CD4-positive, alpha-beta T cell treated with Interleukin-2 at 100 ng/mL for 4 hours (primary cell): ENCODE measurements at places on chromosomes 1 and 21.

GRCh38 chr21:16709866-16710550 lies 802.8 kb upstream of the CXADR start:
- DNase-seq = no peak

- no peak for DNase-seq
Measured at GRCh38 chr1:160624464-160624863, 22.4 kb downstream of the SLAMF1 start.

- no peak for DNase-seq
Measured at GRCh38 chr1:17912491-17912890, 157.4 kb downstream of the ACTL8 start.

DNA sequence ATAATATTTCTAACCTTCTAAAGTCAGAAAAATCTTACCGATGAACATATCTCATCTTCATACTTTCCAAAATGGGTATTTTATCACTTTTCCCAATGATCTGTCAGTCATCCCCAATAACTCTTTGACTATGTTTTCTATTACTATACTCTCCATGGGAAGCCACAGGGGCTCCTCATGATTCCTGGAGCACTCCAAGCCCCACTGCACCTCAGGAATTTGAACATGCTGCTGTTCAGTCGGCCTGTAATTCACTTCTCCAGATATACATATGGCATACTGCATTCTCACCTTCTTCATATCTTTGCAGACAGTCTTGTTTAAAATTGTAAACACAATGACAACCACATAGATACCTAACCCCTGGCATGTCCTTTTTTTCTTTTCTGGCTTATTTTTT lies 333.0 kb downstream of the BRINP3 start:
- DNase-seq = no peak

DNA sequence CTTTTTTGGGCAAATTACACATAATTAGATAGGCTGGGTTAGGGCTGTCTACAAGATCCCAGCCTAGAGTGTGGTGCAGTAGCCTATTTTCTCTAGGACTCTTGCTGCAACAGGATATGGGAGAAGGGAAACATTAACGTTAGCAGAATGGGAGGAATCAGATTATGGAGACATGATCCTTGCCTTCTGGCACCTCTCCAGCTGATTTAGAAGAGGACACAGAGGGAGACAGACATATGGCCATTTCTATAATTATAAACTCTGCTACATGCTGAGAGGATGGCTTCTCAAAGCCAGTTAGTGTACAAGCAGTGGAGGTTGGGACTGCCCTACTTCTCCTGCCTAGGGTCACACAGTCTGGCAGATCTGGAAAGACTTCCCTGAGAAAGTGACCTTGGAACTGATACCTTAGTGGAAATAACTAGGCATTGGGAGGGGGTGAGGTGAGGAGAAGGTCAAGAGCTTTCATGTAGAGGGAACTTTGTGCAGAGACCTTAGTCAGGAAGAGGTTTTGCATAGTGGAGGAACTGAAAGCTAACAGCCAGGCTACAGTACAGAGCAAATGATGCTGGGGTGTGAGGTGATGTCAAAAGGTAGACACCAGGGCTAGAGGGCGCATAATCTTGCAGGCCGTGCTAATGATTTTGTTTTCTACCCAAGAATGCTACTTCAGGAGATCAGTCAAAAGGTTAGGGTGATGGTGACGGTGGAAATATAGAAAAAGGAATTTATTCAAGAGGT lies 1.2 kb upstream of the CD1D start:
- no peak for DNase-seq

DNA sequence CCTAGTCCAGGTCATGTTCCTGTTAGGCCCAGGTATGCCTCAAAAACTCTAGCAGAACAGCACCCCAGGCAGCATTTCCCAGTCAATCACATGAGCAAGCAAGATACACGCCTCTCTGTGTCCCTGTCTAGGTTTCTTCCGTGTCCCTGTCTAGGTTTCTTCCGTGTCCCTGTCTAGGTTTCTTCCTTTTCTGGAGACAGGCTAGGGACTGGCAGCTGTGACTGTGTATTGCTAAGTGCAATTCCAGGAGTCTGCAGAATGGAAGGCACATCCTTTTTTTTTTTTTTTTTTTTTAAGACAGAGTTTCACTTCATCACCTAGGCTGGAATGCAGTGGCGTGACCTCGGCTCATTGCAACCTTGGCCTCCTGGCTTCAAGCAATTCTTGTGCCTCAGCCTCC lies 77.6 kb downstream of the SETD4 start:
- no peak for DNase-seq

GRCh38 chr1:29309075-29309474 lies 72.8 kb downstream of the PTPRU start:
- no peak for DNase-seq

GRCh38 chr1:209266590-209267205 lies 316.8 kb upstream of the CAMK1G start:
- DNase-seq = no peak

- no peak for DNase-seq
Measured at GRCh38 chr1:198860371-198860770, 221.5 kb downstream of the PTPRC start.

DNA sequence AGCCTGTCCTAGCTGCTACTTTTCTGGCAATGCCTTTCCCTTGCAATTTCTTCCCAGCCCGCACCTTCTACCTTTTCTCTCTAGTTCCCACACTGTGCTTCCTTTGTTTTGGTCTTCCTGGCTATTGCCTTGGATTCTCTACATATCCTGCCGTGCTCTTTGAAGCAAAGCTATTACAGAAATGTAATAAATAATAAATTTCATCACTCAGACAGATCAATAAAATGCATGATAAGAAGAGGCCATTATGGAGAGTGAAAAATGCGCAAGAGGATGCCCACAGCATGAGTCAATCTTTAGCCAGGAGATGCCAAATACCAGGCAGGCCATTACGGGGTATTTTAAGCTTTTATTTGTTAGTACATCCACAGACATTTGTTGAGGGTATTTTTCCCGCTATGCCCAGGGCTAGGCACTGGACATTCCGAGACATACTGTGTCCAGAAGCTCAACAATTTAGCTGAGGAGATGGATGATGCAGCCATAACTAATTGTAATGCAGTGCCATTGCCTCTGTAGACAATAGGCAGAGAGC lies 163.6 kb downstream of the ST6GALNAC3 start:
- DNase-seq = no peak

DNA sequence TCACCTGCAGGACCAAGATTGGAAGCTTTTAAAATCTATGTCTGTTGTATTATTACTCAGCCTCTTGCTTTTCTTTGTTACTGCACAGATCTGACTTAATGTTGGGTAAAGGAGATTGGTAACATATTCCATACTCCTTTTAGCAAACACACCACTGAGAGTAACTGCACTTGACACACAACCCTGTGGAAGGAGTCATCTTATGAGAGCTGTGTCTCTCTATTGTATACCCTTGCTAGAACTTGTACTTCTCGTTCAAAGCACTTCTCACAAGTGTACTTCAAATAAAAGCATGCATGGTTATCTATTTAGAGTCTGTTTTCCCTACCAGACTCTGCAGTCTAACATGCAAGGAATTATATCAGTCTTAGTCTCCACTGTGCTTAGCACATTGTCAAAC lies 813.4 kb downstream of the ADGRL2 start:
- DNase-seq = no peak

DNA sequence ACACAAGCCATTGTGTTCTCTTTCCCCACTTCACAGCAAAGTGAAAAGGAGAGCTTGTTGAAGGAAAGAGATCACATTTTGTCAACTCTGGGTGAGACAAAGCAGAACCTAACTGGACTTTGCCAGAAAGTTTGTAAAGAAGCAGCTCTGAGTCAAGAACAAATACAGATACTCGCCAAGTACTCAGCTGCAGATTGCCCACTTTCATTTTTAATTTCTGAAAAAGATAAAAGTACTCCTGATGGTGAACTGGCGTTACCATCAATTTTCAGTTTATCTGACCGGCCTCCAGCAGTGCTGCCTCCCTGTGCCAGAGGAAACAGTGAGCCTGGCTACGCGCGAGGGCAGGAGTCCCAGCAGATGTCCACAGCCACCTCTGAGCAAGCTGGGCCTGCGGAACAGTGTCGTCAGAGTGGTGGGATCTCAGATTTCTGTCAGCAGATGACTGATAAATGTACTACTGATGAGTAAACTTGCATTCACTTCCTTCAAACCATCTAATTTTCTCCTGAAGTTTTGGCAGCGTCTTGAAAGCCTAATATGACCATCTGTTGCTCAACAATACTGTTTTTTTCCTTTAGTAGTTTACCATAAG lies 43.7 kb downstream of the BACH1 start:
- no peak for DNase-seq

DNA sequence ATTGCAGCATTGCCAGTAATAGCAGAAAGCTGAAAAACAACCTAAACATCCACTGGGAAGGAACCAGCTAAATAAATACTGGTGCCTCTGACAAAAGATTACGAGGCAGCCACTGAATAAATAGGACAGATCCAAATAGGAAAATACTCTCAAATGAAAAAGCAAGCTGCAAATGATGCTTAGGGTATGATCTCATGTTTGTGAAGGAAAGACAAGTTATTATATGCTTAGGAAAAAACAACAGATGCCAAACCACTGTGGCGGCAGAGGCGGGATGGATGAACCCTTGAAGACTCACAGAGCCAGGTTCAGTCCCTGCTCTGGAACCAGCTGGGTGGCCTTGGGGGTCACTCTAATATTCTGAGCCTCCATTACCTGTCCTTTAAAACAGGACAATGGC lies 41.6 kb downstream of the MATN1 start:
- DNase-seq = no peak

DNA sequence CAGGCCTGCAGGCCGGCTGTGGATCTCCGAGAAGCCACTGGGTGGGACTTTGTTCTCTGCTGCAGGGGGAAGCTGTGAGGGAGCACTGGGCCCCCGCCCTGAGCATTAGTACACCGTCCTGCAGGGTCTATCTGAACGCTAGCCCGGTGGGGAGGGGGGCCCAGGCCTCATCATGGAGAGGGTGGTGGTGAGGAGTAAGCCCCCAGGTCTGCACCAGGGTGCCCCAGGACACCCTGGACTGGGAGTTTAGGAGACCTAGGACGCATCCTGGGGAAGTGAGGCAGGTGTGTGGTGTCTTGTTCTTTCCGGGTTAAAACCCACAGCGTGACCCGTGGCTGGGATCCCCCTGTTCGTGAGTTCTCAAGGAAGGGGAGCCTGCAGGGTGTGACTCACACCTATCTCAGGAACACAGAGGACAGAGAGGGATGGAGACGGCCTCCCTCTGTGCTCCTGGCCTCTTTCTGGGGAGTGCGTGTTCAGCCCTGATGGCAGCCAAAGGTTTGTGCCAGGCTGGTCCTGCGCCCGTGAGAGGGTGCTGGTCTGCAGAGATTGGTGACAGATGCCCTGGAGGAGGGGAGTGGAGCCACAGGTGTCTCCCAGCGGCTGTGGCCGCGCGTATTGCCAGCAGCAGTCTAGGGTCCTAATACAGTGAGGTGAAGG lies 44.8 kb downstream of the AGPAT3 start:
- no peak for DNase-seq

- no peak for DNase-seq
Measured at GRCh38 chr1:20197329-20197791, 11.0 kb upstream of the PLA2G2C start.

- no peak for DNase-seq
Measured at GRCh38 chr1:156413391-156414246, 44.6 kb downstream of the RHBG start.

- DNase-seq = no peak
Measured at GRCh38 chr1:33410091-33410701, 20.7 kb downstream of the PHC2 start.

GRCh38 chr1:35637401-35637809 lies 3.9 kb downstream of the PSMB2 start:
- peak; percentile 39 for DNase-seq

DNA sequence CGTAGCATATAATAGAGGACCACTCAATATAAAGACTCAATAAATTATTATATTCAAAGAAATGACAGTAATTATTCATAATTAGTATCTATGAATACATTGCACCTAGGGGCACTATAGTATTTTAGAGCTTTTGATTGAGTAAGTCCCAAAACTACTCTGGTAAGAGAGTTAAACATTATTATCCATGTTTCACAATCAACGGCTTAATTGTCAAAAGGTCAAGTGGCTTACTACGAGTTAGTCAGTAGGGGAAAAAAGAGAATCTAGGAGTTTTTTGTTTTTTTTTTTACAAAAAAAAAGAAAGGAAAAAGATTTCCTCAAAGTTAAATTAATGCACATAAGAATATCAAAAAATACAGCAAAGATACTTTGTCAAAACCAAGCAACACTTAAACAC lies 20.4 kb upstream of the LAMC1 start:
- no peak for DNase-seq

- DNase-seq = no peak
Measured at GRCh38 chr1:185895208-185895900, 161.2 kb downstream of the HMCN1 start.

- no peak for DNase-seq
Measured at GRCh38 chr21:45636951-45637646, 6.4 kb upstream of the PCBP3 start.

- peak; percentile 18 for DNase-seq
Measured at GRCh38 chr1:52365071-52365745, 797 bp downstream of the CC2D1B start.

- DNase-seq = no peak
Measured at GRCh38 chr21:35354078-35354477, 305.0 kb upstream of the RUNX1 start.

DNA sequence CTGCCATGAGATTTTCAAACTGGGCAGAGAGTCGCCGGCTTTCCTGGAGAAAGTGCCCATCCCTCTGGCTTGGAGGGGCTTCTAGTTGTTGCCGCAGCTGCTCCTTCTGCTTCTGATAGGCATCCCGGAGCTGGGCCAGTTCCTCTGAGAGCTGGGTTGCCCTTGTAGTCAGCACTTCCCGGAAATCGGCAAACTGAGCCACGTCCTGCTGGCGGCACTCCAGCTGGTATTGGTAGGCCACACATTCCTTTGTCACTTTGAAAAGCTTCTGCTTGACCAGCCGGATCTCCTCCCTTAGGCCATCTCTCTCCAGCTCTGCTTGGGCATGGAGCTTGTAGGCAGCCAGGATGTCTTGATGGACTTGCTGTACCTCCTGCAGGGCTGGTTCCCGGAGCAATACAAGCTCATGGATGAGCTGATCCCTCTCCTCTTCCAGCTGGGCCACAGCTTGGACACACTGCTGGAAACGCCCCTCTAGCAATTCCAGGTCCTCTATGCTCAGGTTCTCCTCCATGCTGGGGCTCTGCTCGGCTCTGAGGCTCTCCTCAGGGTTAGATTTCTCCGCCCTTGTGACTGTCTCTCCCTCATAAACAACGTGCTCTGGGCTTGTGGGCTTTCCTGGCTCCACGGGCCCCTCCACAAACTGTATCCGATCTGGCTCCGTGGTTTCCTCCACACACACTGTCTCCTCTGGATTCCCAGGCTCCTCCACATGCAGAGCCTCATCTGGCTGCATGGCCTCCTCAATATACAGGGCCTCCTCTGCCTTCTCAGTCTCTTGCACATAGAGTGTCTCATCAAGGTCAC lies 7.3 kb downstream of the SYNC start:
- no peak for DNase-seq

GRCh38 chr21:46411236-46411635 lies 47.5 kb upstream of the DIP2A start:
- no peak for DNase-seq

DNA sequence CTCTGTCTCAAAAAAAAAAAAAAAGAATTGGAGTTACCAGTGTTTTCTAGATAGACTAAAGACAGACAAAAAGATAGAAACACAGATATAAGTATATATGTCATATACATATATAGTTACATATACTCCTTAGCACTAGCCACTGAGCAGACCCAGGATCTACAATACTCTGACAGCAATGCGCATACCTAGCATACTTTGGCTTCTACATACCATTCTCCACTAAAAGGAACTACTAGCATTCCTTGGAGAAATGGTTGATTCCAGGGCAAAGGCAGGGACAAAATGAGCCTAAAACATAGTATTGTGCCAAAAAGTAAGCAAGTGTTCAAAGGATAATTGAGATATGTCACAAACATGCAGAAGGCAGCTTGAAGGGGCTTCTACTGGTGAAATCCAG lies 22.7 kb downstream of the SYNJ1 start:
- DNase-seq = no peak
